ENCODE measurements at places on chromosomes 6 and 20.
A peak's percentile ranks its signal among the peaks of the same experiment; 100 is the strongest.

DNA sequence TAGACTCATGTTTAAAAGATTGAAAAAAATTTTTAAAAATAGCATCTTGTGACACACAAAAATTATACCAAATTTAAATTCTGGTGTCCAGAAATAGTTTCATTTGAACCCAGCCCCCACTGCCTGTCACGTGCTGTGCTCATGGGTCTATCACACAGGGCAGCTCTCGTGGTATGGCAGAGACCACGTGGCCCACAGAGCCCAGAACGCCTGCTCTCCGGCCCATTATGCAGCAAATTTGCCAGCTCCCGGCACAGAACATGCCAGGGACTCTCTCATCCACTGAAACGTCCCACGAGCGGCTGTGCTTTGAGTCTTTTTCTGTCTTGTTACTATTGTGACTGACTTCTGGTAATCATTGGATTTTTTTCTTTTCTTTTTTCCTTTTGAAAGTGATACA lies 224.3 kb downstream of the TTLL2 start:
- no peak for DNase-seq

GRCh38 chr20:57919049-57919448 lies 209.2 kb upstream of the PMEPA1 start:
- DNase-seq: no peak

DNA sequence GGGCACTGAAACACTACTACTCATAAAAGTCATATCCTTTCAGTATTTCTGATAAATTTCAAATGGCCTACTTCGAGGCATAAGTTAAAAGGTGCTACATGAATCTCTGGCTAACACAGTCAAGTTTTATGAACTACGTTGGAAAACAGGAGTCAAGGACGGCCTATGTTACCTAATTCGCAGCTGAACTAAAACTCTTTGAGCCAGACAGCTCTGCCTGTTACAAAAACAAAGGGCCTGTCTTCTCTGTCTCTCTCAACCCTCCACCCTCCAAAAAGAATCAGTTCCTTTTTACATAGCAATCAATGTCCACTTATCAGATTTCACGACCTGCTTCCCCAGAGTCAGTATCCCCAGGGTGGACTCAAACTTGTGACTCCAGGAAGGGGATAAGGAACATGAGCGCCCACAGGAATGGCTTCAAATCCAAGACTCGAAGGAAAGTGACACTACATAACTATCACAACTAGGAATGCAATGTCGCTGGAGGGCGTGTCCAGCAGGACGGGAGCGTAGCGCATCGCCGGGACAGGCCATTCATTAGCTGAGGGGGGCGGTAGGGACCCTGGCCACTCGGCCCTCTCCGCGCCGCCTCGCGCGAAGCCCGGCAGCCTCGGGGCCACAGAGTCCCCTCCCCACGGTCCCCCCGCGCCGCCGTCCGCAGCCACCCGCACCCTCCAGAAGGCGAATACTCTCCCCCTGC lies 591 bp downstream of the IBTK start:
- peak; percentile 77 for DNase-seq

DNA sequence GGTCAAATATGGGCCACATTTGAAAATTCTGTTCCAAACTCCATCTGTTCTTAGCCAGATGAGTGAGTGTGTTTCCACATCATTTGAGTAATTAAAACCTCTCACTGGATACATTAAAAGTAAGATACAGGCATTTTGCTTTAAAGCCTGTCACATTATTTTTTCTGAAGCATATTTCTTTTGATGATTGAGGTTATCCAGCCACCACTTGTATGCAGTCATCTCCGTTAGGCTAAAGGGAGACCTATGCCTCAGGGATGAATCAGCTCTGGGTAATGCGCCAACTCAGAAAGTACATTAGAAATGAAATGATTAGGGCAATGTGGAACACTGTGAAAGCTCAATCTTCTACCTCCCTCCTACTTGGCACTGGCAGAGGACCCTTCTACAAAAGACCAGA lies 90.7 kb downstream of the SNAP25 start:
- DNase-seq: no peak

GRCh38 chr6:158387036-158387435 lies 74.8 kb downstream of the TULP4 start:
- DNase-seq: no peak

- DNase-seq: no peak
Measured at GRCh38 chr20:58714923-58715351, 22.3 kb downstream of the NPEPL1 start.

DNA sequence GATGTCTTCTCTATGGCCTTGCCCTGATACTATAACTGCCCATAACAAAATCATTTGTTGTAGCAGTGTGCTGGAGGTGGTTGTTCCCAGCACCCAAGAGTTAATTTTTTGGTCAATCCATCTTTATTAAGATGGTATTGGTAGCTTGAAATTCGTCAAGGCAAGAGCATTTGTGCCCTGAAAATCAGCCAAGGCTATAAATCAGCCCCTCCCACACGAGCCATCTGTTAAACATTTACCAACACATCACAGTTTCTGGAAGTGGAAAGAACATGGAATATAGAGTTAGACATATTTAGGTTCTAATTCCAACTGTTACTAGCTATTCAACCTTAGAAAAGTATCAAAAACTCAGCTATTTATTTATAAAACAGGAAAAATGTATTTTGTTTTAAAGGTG lies 888.4 kb upstream of the GJE1 start:
- DNase-seq: peak; percentile 17

- DNase-seq: no peak
Measured at GRCh38 chr6:4088704-4089103, 9.8 kb upstream of the FAM217A start.

- DNase-seq: no peak
Measured at GRCh38 chr6:84424956-84425355, 197.5 kb upstream of the CEP162 start.

DNA sequence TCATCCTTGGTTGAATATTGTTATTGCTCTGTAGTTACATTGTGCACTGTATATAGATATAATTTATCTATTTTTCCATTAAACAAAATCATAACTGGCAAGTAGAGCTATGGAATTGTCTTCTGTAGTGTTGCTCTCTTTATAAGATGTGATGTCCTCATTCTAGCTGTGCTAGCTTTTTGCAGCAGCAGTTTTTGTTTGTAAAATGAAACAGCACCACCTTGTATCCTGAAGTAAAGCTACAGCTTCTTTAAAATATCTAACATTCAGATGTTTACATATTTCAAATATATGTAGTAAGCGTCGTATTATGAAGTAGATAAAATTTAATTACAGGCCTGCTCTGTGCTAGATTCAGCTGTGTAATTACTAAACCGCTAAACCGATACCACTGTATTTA lies 328.8 kb upstream of the MANEA start:
- no peak for DNase-seq

- DNase-seq: no peak
Measured at GRCh38 chr20:59783641-59784010, 149.8 kb downstream of the SYCP2 start.

DNA sequence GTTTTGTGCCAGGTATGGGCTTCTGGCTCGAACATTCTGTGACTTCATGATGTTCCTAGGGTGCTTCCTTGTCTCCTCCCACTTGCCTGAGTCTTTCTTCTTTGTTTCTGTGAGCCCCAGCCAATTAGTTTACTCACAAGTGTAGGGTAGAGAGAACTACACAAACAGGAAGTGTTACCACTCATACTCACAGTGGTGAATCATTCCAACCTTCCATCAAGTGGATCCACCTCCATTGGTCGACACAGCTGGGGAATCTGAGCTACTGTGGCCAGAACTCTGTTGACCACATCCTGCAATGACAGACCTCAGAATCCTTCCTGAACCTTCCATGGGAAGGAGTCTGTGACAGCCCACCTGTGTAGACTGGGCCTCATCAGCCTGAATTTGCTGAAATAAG lies 76.8 kb downstream of the UNC5CL start:
- no peak for DNase-seq

- DNase-seq: no peak
Measured at GRCh38 chr6:55895972-55896730, 20.8 kb upstream of the BMP5 start.

GRCh38 chr6:75201021-75201420 lies 4.8 kb downstream of the COL12A1 start:
- DNase-seq: no peak

DNA sequence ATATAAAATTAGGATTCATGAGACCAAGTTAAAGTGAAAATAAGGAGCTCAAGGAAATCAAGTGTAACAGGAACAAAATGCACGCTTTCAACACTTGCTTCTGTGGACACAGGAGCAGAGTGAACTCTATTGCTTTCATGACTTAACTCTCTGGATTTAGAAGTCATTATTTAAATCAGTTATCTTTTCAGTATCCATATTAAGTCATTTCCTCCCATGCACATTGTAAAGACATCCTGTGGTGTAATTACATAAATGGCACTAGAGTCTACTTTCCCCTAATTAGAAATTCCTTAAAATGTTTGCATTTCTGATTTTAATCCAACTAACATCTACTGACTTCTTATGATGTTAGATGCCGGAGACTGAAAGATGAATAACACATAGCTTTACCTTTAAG lies 88.0 kb downstream of the INSM1 start:
- no peak for DNase-seq

DNA sequence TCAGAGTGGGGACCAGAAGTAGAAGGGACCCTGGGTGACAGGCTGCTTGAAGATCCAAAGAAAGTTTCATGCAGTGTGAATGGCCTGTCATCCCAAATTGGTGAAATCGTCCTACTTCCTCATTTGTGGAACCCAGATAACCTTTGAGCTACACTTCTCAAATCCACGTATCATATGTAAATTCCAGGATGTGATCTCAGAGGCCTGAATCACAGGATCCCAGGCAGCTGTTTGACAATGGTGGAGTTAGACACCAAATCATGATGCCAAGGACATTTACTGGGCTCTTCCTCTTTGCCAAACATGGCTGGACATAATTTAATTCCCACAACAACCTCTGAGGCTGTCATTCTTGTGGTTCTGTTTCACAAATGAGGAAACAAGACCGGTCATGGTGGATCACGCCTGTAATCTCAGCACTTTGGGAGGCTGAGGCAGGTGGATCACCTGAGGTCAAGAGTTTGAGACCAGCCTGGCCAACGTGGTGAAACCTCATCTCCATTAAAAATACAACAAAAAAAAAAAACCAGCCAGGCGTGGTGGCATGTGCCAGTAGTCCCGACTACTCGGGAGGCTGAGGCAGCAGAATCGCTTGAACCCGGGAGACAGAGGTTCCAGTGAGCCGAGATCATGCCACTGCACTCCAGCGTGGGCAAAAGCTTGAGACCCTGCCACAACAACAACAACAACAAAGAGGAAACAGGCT lies 39.9 kb upstream of the TTPAL start:
- no peak for DNase-seq

DNA sequence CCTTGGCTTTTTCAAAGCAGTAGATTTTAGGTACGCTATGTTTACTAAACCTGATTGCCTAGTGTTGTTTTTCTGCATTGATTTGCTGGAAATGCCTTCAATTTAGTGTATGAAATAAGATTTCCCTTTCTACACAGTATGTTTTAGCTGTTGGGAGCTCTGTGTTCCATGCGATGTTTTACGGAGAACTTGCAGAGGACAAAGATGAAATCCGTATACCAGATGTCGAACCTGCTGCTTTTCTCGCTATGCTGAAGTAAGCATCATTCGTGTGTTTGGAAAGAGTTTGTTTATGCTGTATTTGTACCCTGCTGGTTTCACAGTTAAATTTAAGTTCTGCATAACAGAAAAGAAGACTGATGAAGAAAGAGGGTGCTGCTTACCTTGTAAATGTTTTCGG lies 1.9 kb downstream of the BTBD3 start:
- DNase-seq: no peak

GRCh38 chr6:315921-316752 lies 23.9 kb downstream of the DUSP22 start:
- DNase-seq: no peak

DNA sequence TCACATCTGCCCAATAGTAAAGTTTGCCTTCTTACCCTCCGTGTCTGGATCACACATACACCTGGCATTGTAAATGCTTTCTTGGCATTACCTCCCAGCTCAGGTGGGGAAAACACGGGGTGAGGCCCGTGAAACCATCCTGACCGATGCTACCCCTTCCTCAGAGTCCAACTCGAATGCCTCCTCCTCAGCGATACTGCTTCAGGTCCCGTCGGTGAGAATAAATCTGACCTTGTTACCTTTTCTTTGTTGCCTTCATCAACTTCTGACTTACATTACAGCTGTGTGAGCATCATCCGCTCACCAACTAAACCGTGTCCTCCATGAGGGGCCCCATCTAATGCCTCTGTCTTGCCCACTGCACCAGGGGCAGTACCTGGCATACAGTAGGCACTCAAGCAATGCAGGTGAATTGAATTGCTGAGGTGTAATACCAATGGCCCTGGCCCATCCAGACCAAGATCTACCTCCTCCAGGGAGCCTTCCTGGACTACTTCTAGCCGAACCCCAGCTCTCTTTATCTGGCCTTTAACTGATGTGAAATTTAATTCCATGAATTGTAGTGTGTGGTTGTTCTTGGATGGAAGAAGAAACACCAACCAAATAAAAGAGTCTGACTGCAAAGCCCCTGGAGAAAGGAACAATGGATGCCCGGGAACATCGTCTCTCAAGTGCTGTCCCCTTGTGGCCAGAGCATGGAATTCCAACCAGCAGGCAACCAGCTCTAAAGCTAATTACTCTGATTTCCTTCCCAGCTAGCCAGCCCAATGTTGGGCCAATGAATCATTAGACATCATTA lies 141.5 kb downstream of the ANKRD60 start:
- DNase-seq: peak; percentile 55

- no peak for DNase-seq
Measured at GRCh38 chr6:124203812-124204167, 400.1 kb downstream of the NKAIN2 start.

DNA sequence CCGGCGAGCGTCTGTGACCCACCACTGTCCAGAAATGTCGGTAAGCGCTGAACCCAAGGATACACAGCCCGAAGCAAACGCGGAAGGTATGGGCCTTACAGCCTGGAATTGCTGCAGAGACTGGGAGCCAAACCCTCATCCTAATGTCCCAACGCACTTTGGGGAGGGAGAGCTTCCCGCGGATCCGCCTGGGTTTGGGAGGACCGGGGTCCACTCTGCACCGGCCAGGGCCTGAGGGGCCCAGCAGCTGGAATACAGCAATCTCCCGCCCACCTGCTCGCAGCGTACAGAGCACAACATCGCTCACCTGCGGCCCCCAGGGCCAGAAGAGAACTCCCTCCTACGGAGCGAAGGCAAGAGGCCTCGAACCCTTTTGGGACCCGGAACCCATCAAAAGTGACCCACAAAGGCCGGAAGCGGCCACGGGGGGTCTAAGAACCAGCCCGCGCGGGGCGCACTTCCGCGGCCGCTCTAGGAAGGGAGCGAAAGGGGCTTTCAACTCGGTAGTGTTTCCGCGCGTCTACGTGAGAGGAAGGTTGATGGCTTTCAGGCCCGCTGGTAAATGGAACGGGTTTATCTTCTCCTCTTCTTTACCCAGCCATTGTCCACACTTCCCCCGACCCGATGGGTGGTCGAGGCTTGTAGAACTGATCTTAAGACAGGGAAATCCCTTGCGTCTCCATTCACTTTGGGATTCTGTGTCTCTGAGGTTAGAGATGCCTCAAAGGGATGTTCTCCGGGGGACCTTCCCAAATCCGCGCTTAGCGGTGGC lies at the start of gene ZSCAN12:
ZSCAN12 (minus strand) TSS at position 398 of the 772 bp plus-strand sequence. CDS start 1,342 bp downstream, outside the sequence.
- peak; percentile 78 for DNase-seq

DNA sequence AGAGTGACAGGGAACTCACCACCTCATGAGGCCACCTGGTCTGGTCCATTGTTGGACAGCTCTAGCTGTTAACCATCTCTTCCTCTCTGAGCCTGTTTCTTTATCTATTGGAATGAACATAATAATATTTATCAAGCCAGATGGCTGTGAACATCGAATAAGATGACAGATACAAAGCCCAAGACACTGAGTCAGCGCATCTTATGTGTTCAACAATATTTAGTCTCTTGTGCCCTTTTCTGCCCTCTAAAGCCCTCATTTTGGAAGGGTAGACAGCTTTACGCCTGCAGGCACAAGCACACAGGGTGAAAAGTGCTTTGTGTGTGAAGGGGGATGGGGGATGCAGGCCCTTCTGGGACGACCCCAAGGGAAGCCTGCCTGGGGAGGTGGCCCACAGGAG lies 164.0 kb downstream of the GRM4 start:
- no peak for DNase-seq

All from nephron progenitor cell (in vitro differentiated cells).